HEK293T (cell line): ENCODE measurements at places on chromosomes 6 and 20.

GRCh38 chr20:63831993-63832686 is 1.1 kb upstream of the ZBTB46 start:
- DNase-seq, result no peak

- no peak for DNase-seq
Observed at GRCh38 chr20:17844133-17844429, 124.5 kb downstream of the SNX5 start.

GRCh38 chr6:21327326-21328112 is 266.0 kb upstream of the SOX4 start:
- DNase-seq, result no peak

DNA sequence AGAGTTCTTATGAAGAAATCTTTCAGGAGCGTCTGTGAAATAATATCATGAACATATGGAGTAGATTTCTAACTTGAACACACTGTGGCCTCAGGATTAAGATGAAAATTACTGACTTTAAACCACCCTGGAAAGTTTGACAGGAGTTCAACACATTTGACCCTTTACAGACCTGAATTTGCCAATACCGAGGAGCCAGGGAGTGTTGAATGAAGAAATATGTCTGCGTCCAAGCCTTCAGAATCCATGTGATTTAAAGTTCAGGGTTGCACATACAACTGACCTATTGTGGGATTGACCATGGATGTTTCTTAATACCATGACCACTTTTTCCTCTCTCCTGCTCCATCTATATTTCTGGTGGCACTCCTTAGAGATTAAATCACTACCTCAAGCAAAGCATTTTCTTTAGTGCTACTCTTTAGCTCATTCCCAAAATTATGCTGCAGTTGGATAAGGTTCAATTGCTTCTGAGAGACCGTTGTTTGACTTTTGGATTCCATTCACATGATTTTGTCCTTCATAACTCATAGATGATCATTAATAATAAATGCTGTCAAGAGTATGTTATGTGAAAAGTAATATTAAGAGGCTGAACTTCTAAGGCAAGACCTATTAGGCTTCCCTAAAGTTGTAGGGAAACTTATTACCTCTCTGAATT is 57.4 kb downstream of the PRL start:
- DNase-seq, result no peak

- no peak for DNase-seq
Observed at GRCh38 chr6:107787589-107787960, 36.5 kb downstream of the SCML4 start.

DNA sequence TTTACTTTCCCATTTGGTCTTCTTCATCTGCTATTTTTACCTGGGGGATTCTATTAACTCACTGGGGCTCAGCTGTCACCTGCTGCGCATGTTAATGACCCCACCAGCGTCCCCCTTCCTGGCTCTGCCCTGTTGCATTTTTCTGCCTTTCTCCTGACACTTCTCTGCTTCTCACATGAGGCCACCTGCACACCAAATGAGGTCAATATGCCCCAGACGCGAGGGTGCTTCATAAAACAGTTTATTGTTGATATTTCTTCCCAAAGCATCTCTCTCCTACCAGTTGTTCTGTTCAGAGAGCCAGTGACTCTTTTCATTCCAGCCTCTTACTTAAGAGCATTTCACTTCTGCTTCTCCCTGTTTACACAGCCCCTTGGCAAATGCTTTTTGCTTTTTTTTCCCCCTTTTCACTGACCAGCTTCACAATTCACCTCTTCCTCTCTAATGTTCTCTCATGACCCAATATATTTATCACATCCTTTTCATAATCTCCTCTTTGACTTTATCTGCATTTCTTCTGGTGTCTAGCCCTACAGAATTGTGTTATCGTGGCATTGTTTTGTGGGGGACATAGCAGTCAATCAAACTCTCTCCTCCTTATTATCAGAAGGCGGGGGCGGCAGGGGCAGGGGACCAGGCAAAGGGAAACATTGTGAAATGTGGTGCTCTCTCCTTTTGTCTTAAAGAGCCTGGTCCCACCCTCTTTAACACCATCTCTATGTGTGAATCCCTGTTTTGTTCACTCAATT is 545.8 kb upstream of the CITED2 start:
- DNase-seq, result no peak
